ENCODE measurements at places on chromosomes 2 and 18. TPM values are rescaled to one million over a fixed set of nuclear protein-coding genes. Genes with fewer than 3 reads are reported as not detected.

The FBXO36 gene
- 7.1 TPM for polyA plus RNA-seq

The RMND5A gene
- polyA plus RNA-seq, result 65.8 TPM

The OTOS gene
- not detected for polyA plus RNA-seq

The ERLEC1 gene
- polyA plus RNA-seq, result 76.3 TPM

The HTR2B gene
- 25.3 TPM for polyA plus RNA-seq

GRCh38 chr2:138780446-138780880 lies 273 bp upstream of the NXPH2 start:
- no peak for DNase-seq

The TMEM247 gene
- not detected for polyA plus RNA-seq

The AGFG1 gene
- polyA plus RNA-seq, result 90.7 TPM

The BMP10 gene
- polyA plus RNA-seq, result not detected

Data from right renal cortex interstitium (tissue), 3 donors.